ENCODE measurements at places on chromosomes 11 and 22.

DNA sequence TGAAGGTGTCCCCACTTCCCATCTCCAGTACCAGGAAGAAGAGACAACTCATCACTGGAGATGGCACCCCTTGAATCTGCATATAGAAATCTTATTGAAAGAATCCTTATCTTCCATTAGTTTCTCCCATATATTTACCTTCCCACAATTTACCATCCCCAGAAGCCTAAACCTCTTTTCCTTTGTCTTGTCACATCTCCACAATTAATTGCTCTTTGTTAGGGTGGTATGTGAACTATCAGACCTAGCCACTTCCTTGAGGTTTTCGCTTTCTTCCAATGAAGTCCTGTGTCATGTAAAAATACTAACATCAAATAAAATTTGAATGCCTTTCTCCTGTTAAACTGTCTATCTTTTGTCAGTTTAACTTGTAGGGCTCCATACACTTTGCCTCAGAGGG lies 37.9 kb downstream of the FAM227A start:
- no peak for DNase-seq

DNA sequence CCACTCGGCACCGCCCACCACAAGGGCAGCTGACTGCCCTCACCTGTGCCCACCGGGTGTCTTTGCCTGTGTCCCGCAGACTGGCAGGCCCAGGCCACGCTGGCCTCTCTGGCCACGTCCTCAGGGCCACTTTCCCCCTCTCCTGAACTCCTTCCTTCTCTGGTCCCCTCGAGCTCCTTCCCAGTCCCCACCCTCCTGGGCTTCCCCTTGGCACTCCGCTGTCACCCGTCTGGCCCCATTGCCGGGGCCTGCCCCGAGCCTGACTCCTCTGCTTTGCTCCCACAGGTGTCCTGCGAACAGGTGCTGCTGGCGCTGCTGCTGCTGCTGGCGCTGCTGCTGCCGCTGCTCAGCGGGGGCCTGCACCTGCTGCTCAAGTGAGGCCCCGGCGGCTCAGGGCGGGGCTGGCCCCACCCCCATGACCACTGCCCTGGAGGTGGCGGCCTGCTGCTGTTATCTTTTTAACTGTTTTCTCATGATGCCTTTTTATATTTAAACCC lies 14.2 kb downstream of the MCAT start:
- no peak for DNase-seq

GRCh38 chr22:20137113-20137512 lies 5.5 kb downstream of the ZDHHC8 start:
- no peak for DNase-seq

- DNase-seq, result no peak
These were observed 13.9 kb downstream of the CCDC157 start for GRCh38 chr22:30370641-30371230.

- DNase-seq, result no peak
These were observed 46.9 kb upstream of the RAPSN start for GRCh38 chr11:47495856-47496217.

DNA sequence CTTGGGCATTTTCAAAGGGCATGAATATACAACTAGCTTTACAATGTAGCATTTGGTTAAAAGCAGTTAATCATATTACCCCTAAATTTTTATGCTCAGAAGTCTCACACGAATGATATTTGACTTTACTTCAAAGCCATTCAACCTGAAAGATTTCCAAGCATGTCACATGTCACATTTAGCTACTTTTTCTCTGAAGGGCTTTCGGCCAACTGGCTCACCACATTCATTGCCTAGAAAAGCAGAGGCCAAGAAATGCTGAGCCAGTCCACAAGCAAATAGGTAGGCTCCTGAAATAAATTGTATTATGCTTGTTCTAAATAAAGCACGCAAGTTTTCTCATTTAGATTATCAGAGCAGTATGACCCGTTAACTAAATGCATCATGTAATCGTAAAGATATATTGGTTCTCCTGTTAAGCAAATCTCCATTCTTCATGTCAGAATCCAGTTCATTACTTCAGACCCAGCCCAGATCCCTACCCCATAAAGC lies 30.6 kb downstream of the PAX6 start:
- no peak for DNase-seq

- no peak for DNase-seq
These were observed 6.2 kb upstream of the MPEG1 start for GRCh38 chr11:59218893-59219292.

DNA sequence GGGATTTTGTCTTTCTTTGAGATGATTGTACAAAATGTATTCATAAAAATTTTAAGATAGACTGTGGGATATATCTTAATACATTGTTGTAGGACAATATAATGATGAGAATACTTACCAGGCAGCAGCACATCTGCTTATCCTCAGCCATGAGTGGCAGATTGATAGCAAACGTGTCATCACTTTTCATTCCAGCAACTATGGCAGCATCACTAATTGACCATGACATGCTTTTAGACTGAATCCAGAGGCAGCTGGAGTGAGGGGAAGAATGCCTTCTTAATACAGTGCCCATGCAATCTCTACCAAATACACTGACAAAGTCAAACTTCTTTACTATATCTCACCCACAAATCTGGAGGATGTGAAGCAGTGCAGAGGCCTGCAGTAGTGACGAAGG lies 755.2 kb upstream of the RAG2 start:
- DNase-seq, result no peak

DNA sequence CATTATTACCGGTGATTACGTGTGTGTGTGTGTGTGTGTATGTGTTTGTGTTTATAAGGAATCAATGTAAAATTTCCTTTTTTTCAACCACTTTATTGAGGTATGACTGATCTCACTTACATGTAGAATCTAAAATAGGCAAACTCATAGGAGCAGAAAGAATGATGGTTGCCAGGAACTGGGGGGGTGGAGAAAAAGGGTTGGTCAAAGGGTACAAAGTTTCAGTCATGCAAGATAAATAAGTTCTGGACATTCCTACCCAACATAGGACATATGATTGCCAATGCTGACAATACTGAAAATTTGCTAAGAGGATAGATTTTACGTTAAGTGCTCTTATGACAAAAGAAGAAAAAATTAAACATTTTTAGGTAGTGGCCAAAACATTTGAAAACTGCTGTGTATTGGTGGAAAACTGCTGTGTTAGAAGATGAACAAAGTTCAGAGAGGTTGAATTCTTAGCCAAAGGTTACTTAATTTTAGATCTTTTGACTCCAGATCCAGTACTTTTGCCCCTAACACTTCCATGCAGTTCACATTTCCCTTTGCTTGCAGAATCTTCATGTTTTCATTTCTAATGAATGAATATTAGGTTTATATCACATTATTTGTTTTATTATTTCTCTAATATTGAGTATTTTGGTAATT lies 49.5 kb downstream of the NNMT start:
- DNase-seq, result no peak

DNA sequence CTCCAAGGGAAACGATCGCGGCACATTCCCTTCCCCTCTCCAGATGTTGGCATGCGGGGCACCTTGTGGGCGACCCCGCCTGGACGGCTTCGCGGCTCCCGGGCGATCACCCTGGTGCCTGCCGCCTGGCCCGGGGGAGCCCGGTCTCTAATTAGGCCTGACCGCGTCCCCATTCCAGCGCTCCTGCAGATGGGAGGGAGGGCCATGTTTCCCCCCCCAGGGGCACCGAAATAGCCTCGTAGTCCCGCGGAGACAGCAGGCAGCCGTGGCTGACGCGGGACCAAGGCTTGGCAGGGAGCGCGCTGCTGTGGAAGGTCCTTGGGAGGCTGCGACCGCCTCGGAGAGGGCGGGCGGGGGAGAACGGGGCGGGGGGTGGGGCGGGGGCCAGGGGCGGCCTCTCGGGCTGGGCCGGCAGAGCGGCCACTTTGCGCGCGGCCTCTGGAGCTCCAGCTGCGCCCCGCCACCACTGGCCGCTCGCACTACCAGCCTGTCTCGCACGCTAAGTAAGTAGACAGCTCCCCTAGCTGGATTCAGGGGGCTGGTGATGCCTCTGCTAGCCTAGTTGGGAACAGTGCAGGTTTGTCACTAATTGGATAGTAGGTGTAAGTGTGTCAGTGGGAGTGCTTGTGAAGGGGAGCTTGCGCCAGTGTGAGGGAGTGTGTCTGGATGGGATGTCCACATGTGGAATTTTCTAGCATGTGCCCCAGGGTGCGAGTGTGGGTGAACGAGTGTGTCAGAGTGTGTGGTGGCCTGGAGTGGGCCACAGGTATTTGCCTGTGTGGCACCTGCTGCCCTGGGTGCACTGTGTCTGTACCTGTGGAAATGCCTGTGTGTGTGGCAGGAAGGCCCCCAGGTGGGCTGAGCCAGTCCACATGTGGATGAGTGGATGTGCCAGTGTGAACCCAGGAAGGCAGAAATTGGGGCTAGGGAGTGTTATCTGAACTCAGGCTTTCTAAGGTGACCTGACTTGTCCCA lies at the start of gene INSC:
TSS of gene INSC (plus strand) at position 423 of the 975 bp plus-strand sequence. CDS start 34,252 bp downstream, outside the sequence.
- DNase-seq, result no peak

DNA sequence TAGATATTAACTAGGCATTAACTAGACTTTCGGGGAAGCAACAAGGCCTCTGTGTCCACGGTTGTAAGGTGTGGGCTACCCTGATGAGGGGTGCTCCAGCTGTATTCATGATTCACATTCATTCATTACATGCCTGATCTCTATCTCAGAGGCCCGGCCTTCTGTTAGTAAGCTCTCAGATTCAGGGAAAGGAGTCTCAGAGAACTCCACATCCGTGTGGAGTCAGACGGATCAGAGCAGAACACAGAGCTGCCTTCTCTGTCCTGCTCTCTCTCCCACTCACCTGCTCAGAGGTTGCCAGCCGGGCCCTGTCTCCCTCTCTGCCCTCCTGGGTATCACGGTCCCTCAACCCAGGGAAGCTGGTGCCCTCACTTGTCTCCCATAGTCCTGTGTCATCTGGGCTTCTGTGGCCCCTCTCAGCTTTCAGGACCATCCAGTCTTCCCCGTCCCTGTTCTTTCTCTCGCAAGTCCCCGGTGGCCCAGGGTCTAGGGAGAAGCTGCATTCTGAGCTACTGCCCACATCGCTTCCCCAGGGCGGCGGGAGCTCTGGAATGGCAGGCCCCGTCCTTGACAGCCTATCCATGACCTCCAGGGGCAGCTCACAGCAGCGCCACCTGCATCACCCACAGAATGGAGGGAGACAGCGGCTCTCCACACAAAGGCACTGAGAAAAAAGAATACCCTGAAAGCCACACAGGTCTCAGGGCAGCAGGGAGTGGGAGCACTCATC lies 4.3 kb downstream of the TP53AIP1 start:
- DNase-seq, result no peak

GRCh38 chr22:42262964-42263363 lies 7.5 kb downstream of the TCF20 start:
- no peak for DNase-seq

DNA sequence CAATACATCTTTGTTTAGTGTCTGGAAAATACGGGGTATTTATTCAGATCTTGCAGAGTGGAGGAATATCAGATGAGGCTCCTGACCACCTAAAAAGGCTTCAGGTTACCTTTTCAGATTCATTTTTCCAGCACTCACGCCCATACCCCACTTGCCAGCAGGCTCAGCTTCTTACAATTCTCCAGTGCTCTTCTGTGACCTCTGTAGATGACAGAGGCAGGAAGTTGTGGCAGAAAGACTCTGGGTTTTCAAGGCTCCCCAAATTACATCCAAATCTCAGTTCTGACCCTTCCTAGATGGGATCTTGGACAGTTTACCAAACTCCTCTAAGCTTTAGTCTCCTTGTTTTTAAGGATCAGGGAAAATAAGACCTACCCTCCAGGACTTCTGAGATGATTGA lies 61.1 kb downstream of the SYTL2 start:
- DNase-seq, result no peak

GRCh38 chr11:63839508-63840355 lies 822 bp downstream of the MARK2 start:
- DNase-seq, result no peak

DNA sequence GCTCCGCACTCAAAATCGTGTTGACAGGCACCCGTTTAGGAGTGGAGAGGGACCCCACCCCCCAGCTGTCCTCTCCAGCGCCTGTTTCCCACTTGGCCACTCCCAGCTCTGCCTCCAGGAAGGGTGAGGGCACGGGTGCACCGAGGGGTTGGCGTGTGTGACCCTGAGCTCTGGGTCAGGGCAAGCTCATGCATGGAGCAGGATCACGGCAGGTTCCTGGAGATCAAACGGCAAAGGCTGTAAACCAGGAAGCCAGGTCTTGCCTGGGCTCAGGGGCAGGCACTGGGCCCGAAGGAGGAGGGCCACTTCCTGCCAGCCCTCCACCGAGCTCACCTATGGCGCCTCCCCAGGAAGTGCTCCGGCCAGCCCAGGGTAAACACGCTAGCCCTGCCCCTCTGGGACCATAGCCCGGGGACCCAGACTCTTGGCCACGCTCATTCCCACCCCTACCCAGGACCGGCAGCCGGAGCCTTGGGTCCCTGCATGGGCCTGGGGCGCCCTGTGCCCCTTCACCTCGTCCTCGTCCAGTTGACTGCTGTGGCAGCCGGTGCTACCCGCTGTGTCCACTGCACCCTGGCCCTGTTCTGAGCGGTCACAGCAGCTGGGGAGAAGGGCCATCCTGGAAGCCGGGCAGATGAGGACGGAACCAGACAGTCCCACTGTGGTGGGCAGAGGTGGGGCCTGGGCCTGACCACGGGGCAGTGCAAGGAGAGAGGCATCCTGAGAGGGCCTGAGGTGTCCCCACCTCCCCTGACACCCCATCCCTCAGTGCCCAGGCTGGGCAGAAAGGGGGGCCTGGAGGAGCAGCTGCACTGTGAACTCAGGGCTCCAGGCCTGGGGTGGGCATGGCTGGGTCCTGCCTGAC lies 1.0 kb upstream of the EPS8L2 start:
- DNase-seq, result no peak

DNA sequence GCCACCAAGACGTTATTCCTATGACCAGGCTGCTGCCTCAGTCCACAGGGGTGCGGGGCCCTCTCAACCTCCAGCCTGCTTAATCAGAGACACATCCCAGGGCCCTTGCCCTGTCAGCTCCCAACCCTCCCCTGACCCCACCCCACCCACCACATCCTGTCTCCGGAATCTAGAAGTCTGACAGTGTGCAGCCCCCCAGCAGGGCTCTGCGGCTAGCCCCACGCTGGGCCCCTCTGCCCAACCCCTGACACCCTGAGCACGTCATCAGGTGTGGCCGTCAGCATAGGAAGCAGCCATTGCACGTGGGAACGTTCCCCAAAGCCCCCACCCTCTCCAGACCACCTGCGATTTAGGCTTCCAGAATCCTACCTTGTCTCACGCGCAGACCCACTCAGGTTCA lies 34.3 kb upstream of the IGSF9B start:
- DNase-seq, result no peak
